Left colon (tissue), 2 donors: ENCODE measurements at places on chromosomes 4 and X.

- DNase-seq: no peak
Measured at GRCh38 chr4:173526724-173527102, 3.3 kb downstream of the HAND2 start.

DNA sequence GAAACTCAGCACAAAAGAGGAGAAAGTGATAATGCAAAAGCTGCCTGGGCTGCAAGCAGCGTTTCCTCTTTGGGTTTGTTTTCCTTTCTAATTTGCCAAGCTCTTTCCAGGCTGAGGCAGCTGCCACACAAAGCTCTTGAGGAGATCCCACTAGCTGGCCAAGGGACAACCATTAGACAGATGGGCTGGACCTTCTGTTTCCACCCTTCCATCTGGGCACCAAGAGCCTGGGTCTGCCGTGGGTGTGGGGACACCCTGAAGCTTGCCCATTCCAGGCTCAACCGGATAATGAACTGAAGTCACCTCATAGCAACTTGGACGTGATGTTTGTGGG, 194.6 kb upstream of the C1QTNF7 start:
- no peak for DNase-seq

- DNase-seq: no peak
Measured at GRCh38 chr4:87863486-87863885, 30.7 kb downstream of the MEPE start.

- no peak for DNase-seq
Measured at GRCh38 chrX:51697397-51697796, 12.9 kb upstream of the CENPVL1 start.

- DNase-seq: no peak
Measured at GRCh38 chrX:151175283-151176062, 911 bp upstream of the GPR50 start.
